AG10803 (cell line): ENCODE measurements at places on chromosomes 1 and 21.
A peak's percentile ranks its signal among the peaks of the same experiment; 100 is the strongest.

DNA sequence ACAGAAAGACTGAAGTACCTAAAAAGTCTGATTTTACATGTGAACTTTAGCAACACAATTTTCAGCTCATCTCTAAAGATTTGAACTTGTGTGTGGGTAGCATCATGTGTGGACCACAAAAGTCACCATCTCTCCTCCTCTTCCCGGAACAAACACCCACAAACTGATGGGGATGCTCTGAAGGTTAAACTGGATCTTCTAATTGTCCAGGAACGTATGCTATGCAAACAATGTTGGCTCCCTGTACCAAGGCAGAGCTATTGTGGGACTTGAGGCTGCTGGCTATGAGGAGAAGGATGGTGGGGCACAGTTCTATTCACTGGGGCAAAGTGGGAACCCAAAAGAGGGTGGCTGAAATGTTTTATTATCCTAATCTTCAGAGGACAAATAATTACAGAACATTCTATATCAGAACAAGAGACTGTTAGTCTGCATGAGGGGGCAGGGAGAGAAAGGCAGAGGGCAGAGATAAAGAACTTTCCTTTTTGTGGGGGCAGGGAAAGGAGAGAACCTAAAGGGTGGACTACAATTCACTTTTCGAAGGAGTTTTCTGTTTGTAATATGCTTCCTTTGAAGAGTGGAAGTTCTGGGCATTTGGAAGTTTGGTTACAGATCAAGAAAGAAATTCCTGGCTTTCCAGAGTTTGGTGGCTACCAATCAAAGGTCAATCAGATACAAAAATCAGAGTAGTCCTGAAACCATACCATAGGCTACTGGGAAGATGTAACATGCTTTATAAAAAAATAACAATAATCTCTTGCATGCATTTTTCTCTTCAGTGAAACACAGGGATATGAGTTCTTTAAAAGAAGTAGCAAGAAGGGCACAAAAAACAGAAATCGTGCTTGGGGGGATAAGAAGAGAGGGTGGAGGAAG is 62.9 kb downstream of the GADD45A start:
- peak; percentile 92 for DNase-seq

- no peak for DNase-seq
Observed at GRCh38 chr1:46558141-46558963, 6.9 kb upstream of the KNCN start.

DNA sequence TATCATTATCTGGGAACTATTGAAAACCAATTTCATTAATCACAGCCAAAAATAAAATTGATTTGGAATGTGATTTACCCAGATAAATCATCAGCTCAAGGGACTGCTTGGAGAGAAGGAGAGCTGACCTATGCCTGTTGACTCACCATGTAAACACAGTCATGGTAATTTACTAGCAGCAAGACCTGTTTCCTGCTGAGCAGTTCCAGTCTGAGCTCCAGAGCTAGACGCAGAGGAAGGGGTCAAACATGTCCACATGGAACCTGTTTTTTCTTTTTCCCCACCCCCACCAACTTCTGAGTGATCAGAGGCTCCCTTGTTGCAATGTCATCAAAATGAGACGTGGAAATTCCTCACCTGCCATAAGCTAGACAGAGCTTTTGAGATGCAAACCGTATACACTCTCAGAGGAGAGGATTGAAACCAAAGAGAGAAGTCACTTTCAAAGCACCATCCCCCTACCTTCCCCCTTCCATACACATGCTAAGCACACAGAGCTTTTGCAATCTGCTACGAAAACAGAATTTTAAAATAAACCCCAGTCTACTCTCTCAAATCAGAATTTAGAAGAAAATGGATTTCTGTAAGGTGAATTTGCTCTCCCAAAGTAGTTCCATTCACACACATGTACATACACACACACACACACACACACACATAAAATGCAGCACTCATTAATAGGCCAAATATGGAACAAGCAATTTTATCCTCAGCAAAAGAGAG is 55.9 kb upstream of the PTGFRN start:
- DNase-seq, result peak; percentile 71

DNA sequence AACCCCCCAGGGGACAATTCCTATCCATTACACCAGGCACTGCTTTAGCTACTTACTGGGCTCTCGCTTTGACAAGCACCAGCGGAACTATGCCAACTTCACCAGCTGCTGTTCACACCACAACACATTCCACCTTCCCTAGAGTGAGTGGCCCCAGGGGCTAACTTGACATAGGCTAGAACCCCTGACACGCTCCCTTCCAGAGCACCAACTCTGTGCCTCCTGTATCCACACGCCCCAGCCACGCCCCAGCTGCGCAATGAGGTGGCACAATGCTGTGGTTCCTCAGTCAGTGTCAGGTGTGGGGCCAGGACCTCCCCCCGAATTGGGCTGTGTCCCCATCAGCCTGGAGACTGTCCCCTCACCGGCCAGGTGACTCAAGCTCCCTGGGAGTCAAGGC is 11.7 kb upstream of the FGR start:
- DNase-seq, result no peak

DNA sequence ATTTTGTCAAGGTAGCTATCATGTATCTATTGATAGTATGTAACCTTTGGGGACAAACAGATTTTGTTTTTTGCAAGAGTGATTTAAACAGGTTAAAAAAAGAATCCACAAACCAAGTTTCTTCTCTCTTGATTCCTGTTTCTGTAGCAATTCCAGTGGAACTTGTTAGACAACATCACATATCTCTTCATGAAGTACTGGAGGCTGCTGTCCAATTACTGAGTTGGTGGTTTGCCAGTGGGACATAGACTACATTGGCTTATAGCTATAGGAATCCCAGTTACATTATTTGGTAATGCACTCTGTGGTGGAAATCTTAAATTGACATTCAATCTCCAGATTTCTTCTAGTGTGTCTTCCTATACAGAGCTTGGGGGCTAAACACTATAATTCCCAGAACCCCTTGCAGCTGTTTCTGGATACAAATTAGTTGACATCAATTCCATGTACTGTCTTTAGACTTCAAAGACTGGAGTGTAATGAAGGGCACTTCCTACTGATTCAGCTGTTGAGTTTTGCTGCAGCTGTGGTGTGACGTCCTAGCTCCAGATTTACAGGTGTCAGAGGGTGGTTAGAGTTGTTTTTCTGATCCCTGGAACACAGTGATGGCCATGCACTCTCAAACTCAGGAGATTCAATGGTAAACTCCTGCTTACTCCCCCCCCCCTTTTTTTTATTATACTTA is 29.4 kb upstream of the GCLM start:
- no peak for DNase-seq

- no peak for DNase-seq
Observed at GRCh38 chr21:15586752-15587427, 142.9 kb upstream of the USP25 start.

- DNase-seq, result no peak
Observed at GRCh38 chr21:28338701-28339305, 653.9 kb downstream of the LTN1 start.

- peak; percentile 65 for DNase-seq
Observed at GRCh38 chr1:50977575-50978143, 7.6 kb downstream of the CDKN2C start.

DNA sequence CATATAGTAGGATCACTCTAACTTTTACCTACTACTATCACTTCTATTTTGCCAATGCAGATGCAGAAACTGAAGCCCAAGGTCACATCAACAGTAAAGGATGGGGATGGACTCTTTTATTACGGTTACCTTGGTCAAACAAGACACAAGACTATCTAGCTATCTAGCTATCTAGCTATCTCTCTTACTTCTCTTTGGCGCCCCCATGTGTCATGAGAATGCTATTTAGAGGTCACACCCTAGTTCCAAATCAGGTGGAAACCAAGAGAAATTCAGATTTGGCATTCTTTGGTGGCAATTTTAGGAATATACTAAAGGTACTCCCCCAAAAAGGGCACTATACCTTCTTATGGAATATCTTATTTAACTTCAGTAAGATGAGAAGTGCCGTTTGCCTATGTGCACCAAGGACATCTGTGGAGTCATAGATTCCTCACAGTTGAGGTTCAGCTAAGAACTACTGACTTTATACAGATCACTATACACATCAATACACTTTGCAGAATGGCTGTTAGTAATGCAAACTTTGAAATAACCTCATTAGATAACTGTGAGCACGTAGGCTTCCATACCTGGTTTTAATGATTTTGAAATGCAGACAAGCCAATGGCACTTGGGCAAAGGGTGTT is 6.7 kb downstream of the ZNF648 start:
- peak; percentile 13 for DNase-seq

DNA sequence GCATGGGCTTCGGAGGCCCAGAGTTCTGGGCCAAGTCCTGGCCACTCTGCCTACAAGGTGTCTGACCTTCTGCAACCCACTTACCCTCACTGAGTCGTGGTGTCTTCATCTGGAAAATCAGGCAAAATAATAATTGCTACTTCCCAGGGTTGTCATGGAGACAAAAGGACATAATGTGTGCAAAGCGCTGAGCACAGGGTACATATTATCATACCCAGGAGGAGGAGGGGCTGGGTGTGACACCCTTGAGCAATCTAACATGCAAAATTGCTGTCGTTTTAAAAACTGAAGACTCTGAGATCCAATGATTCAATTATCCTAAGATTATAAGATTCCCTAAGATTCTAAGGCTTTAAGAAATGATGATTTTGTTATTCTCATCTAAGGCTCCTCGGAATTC is 459.5 kb downstream of the PTPRU start:
- no peak for DNase-seq
